Natural killer cell treated with Interleukin-12 subunit alpha and Interleukin-12 subunit beta and Interleukin-15 and Interleukin-18, amount 100 ng/mL, for 72 hours (primary cell): ENCODE measurements at places on chromosomes 2 and 18. TPM values are rescaled to one million over a fixed set of nuclear protein-coding genes. Genes with fewer than 3 reads are reported as not detected.

The SYT4 gene
- not detected for total RNA-seq

The EDAR gene
- total RNA-seq = not detected

The DLGAP1 gene
- not detected for total RNA-seq

The CCL20 gene
- not detected for total RNA-seq

The ZSWIM2 gene
- total RNA-seq = not detected

The KCNJ13 gene
- total RNA-seq = not detected

DNA sequence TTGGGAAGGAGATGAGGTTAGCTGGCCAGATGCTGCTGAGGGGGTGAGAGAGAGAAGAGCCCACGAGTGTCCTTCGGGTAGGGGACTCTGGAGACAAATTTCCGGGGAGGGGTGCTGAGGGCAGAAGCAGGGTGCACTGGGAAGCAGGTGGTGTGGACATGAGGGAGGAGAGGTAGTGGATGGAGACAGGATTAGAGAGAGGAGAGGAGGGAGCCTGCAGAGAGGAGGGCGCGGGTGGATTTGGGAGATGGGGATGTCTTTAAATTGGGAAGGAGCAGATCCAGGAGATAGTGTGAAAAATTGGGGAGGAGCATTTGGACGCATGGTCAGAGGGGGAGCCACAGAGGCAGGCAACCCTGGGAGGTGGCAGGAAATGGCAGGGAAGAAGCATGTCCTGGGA, 154.7 kb downstream of the DYSF start:
- no peak overlapping the region for H3K4me3 ChIP-seq
- H3K4me1 ChIP-seq = peaks cover 19% of the 10 kb centered on the region
- H3K27me3 ChIP-seq = peaks cover 11% of the 10 kb centered on the region
- DNase-seq = no peak
- no peaks in the 10 kb centered on the region for H3K36me3 ChIP-seq

- H3K27me3 ChIP-seq = no peaks in the 10 kb centered on the region
- H3K4me1 ChIP-seq = no peaks in the 10 kb centered on the region
- no peaks in the 10 kb centered on the region for H3K36me3 ChIP-seq
- no peak overlapping the region for H3K27ac ChIP-seq
These were observed 950 bp downstream of the KLHL30 start for GRCh38 chr2:238139196-238140039.

GRCh38 chr18:79819064-79819967, 21.6 kb downstream of the KCNG2 start:
- H3K27ac ChIP-seq = no peak overlapping the region
- peaks cover 7% of the 10 kb centered on the region for H3K27me3 ChIP-seq
- no peaks in the 10 kb centered on the region for H3K36me3 ChIP-seq
- H3K4me3 ChIP-seq = no peak overlapping the region
- peaks cover 6% of the 10 kb centered on the region for H3K4me1 ChIP-seq
- DNase-seq = no peak

DNA sequence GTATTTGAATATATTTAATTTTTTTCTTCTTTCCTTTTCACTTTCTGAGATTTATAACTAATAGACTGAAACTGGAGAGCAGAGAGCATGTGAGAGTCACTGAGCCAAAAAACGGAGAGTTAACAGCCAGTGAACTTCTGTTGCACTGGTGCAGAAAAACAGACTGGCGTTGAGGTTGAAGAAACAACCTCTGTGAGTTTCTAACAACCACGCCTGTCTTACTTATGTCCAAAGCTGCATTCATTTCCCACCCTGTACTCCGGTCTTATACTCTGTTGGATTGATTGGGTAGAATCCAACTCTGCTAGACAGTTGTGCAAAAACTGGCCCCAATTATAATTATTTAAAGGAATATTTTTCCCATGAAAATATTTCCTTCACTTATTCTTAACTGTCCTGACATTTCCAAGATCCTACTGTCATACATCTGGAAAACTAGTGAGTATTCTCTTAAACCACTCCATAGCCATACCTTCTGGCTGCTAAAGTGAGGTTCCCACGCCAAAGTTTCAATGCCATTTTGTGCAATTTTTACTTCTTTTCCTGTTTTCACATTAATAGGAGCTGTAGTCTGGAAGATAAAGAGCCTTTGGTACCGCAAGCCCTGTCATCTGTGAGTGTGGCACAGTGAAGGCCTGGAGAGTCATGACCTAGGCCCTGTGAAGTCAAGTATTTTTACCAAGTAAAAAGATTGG, 9.4 kb downstream of the CYP1B1 start:
- no peak overlapping the region for H3K27ac ChIP-seq
- H3K4me1 ChIP-seq = no peaks in the 10 kb centered on the region
- H3K27me3 ChIP-seq = peaks cover 6% of the 10 kb centered on the region
- DNase-seq = no peak
- no peaks in the 10 kb centered on the region for H3K36me3 ChIP-seq

GRCh38 chr2:120976501-120977307, 241.0 kb downstream of the GLI2 start:
- H3K27me3 ChIP-seq = peaks cover 1% of the 10 kb centered on the region
- H3K4me1 ChIP-seq = no peaks in the 10 kb centered on the region
- DNase-seq = no peak

GRCh38 chr2:227106845-227107759, 56.9 kb downstream of the COL4A4 start:
- no peak overlapping the region for H3K4me3 ChIP-seq
- no peaks in the 10 kb centered on the region for H3K36me3 ChIP-seq
- H3K27ac ChIP-seq = no peak overlapping the region
- H3K27me3 ChIP-seq = peaks cover 2% of the 10 kb centered on the region
- no peak for DNase-seq

DNA sequence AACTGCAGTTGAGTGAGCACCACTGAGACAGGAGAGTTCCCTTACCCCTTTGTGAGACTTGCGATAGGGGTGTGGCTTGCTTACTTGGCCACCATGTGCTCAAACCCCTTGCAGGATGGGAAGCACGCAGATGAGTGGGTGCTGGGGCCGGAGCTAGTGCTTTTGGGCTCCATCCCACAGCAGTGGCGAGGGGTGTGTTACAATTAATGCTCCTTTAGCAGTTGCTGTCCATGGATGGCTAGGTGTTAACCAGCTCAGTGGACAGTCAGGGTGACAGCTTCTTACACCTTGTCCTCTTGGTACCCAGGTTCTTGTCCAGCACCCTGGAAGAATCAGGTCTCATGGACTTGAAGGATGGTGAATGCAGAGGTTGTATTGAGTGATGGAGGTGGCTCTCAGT, 103.9 kb downstream of the SH3RF3 start:
- H3K27ac ChIP-seq = no peak overlapping the region
- peaks cover 28% of the 10 kb centered on the region for H3K4me1 ChIP-seq
- peaks cover 2% of the 10 kb centered on the region for H3K27me3 ChIP-seq
- H3K4me3 ChIP-seq = no peak overlapping the region
- DNase-seq = no peak
- H3K36me3 ChIP-seq = no peaks in the 10 kb centered on the region

DNA sequence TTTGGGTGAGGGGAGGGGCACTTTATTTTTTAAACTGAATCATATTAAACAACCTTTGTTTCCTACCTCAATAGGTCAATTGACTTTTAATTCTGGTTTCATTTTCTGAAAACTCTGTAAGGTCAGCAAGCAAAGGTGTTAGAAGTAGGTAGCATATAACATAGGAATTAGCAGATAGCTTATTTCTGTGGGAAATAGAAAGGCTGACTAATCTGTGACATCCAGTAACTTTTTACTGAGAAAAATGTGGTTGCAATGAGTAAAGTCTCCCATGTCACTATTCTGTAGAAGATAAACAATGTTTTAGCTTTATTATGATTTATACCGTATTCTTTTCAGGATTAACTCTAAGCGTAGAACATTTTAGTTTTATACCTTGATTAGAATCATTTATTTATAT, 240.4 kb downstream of the PLCL1 start:
- no peaks in the 10 kb centered on the region for H3K27me3 ChIP-seq
- H3K4me3 ChIP-seq = no peak overlapping the region
- H3K4me1 ChIP-seq = no peaks in the 10 kb centered on the region
- H3K27ac ChIP-seq = no peak overlapping the region
- DNase-seq = no peak
- H3K36me3 ChIP-seq = no peaks in the 10 kb centered on the region

GRCh38 chr2:133682906-133683305, 114.6 kb upstream of the NCKAP5 start:
- DNase-seq = no peak
- H3K36me3 ChIP-seq = no peaks in the 10 kb centered on the region
- no peaks in the 10 kb centered on the region for H3K27me3 ChIP-seq
- H3K4me1 ChIP-seq = no peaks in the 10 kb centered on the region
- H3K4me3 ChIP-seq = no peak overlapping the region

- no peaks in the 10 kb centered on the region for H3K36me3 ChIP-seq
- DNase-seq = no peak
- no peaks in the 10 kb centered on the region for H3K4me1 ChIP-seq
- H3K27ac ChIP-seq = no peak overlapping the region
These were observed 609.0 kb downstream of the DCC start for GRCh38 chr18:52948868-52949444.

DNA sequence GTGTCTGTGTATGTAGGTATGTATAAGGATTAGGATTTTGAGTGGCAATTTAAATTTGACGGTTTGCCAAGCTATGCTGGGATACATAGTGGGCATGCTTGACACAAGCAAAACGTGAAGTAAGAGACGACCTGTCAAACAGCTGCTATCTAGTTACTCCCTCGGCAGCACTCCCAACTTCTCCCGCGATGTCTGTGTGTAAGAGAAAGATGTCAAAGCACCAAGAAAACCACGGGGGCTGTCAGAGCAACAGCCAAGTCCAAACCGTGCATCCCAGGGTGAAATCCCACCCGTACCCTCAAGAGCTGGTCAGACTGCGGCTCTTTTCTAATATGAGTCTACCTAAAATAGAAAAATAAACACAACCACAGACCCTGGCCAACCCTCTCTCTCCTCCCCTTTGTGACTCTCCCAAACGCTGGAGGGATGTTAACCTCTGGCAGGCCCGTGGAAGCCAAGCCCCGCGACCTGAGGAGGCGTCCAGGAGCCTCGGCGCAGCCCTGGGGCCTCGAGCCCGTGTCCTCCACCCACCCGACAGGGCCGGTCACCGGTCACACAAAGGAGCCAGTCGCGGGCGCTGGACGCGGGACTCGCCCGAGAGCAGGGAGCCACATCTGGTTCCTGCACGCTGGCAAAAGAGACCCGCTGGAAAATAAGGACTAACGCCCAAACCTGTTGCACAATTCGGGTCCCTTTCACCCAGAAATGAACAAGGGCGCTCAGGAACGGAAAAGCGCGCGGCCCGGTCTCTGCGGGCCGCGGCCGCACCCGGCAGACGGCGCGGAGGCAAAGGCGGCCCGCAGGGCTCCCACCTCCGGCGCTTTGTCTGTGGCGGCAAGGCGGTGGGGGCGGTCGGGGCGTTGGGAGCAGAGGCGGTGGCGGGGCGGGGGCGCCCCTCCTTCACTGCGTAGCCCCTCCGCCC, 925 bp downstream of the SESTD1 start:
- H3K4me1 ChIP-seq = peaks cover 22% of the 10 kb centered on the region
- peak overlapping the region; percentile 87 for H3K4me3 ChIP-seq
- no peak for DNase-seq
- peaks cover 13% of the 10 kb centered on the region for H3K27me3 ChIP-seq
- H3K36me3 ChIP-seq = no peaks in the 10 kb centered on the region

- H3K27ac ChIP-seq = no peak overlapping the region
These were observed 111.7 kb downstream of the HIBCH start for GRCh38 chr2:190207930-190208329.

DNA sequence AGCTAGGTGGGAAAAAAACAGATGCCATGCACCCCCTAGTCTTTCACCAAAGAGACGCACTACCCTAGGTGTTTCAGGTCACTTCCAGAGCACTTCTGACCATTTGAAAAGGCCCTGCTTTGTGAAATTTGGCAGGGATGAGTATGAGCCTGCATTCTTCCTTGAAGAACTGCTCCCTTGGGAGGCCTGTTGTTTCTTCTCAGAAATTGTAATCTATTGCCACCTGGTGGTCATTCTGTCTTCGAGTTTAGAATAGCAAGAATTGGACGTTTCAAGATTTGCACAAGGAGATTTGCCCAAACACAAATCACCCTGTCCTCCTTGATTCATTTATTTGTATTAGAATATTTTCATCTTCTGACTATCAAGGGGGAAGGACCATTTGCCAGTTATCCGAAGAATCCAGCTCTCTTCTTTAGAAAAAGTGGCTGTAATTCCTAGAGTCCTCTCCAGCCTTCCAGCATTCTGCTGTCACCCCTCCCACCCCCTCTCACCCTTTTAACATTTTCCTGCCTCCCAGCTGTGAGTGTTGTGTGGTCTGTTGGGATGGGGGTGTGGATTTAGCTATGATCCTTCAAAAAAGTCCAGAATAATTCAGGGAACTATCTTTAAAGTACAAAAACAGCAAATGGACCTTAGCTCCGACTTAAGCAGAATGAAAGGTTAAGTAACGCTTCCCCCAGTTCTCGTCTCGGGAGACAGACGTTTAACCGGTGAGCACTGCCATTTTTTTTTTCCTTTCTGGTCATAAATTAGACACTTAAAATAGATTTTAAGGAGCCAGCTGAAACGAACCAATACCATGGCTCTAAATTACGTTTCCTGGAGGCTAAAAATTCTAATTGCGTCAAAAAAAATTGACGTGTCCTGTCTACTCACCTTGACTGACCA, 3.7 kb upstream of the GAD1 start:
- peaks cover 20% of the 10 kb centered on the region for H3K4me1 ChIP-seq
- peaks cover 43% of the 10 kb centered on the region for H3K27me3 ChIP-seq
- no peak overlapping the region for H3K27ac ChIP-seq
- no peak overlapping the region for H3K4me3 ChIP-seq
- no peaks in the 10 kb centered on the region for H3K36me3 ChIP-seq

DNA sequence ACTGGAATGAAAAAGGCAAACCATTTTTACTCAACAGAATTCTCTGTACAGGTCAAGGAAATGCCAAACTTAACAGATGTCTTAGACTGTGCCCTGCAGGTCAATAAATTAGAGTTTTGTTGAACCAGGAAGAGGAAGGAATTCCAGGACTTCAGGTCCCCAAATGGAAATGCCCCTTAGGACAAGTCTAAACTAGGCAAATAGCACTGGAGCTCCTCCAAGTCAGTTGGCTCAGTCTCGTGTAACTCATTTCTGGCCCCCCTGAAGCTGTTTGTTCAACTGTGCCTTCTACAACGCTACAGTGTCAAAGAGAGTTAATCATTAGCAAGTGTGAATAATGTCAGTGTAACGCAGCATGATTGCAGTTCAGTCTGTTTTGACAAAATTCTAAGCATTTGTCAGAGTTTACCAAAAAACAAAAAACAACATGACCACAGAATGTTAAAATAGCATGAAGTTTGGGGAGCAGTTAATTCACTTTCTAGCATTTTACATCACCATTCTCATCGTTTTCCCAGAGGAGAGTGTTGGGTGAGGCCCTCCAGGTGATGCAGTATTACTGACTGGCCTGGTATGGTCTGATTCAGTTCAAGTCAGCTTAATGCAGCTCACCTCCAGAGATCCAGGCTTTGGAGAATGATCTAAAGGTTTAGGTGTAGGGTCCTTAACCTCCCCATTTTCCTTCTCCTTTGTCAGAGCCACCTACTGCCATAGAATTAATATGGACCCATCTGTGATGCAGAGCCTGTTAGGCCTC, 108.1 kb downstream of the AQP4 start:
- H3K4me1 ChIP-seq = no peaks in the 10 kb centered on the region
- no peak overlapping the region for H3K27ac ChIP-seq
- no peaks in the 10 kb centered on the region for H3K27me3 ChIP-seq
- no peak overlapping the region for H3K4me3 ChIP-seq

DNA sequence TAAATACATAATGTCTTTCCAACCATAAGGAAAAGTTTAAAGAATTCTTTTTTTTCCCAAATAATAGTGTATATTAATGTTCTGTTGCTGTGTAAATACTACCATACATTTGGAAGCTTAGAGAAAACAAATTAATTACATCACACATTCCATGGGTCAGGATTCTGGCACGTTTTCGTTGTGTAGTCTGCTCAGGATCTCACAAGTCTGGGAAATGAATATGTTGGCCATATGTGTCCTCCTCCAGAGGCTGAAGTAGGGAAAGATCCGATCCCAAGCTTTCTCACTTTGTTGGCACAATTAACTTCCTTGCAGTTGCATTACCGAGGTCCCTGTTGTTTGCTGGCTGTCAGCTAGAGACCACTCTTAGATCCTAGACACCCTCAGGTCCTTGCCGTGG, 83.9 kb downstream of the RPRM start:
- no peak overlapping the region for H3K4me3 ChIP-seq
- DNase-seq = no peak
- H3K27ac ChIP-seq = no peak overlapping the region
- no peaks in the 10 kb centered on the region for H3K4me1 ChIP-seq
